ENCODE measurements at places on chromosomes 2 and 18.

GRCh38 chr2:84055816-84056215, 403.3 kb downstream of the SUCLG1 start:
- DNase-seq = no peak

DNA sequence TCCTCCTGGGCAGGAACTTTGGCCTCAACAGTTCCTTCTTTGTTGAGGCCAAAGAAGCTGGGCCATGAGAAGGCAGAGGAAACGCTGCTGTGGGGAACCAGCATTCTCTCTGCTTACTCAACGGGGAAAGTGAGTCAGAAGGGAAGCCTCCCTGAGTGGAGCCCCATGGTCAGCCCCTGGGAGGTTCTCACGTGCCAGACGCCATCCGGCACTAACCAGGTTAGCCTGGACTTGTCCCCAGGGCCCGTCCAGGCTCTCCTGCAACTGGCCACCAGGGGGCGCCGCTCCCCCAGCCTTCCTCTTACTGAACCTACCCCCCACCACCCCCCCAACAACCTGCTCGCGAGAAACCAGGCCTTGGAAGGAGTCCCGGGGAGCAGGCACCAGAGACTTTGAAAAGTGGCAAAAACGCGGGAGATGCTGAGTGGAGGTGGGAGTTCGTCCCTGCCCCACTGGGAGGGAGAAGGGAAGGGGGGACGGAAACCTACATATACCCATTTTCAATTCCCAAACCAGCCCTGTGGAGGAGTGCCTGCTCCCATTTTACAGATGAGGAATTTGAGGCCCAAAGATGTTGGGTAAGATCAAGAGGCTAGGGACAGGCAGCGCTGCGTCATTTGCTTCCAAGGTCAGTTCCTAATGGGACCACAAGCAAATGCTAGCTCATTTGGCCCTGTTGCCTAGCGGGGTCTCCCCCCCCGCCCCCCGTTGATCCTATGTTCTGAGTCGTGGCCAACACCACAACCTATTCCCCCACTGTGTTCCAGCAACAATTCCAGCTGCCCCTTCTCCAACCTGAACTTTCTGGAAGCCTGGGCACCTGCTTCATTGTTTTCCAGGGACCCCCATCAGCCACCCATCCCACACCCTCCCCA, 20.0 kb downstream of the TEX44 start:
- peak; percentile 94 for DNase-seq

GRCh38 chr2:111072220-111072871, 48.4 kb upstream of the BCL2L11 start:
- DNase-seq = no peak

GRCh38 chr2:207254591-207255464, 89.1 kb upstream of the KLF7 start:
- DNase-seq = no peak

DNA sequence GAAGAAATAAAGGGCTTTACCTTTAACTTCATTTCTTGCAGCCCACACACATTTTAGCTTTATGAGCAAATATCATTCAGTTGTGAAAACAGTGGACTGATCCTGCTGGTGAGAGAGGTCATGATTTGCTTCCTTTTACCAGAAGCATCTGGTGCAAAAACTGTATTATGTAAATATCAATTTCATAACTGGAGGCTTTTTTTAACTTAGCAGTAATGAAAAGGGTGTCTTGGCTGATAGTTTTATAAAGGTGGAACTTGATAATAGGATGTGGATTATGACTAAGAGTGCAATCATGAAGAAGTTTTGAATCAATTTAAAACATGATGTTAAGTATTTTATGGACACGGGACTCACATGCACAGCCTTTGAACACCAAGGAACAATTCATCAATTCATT, 304.4 kb downstream of the GULP1 start:
- DNase-seq = no peak

GRCh38 chr18:55085557-55086285, 126.5 kb upstream of the CCDC68 start:
- DNase-seq = no peak

DNA sequence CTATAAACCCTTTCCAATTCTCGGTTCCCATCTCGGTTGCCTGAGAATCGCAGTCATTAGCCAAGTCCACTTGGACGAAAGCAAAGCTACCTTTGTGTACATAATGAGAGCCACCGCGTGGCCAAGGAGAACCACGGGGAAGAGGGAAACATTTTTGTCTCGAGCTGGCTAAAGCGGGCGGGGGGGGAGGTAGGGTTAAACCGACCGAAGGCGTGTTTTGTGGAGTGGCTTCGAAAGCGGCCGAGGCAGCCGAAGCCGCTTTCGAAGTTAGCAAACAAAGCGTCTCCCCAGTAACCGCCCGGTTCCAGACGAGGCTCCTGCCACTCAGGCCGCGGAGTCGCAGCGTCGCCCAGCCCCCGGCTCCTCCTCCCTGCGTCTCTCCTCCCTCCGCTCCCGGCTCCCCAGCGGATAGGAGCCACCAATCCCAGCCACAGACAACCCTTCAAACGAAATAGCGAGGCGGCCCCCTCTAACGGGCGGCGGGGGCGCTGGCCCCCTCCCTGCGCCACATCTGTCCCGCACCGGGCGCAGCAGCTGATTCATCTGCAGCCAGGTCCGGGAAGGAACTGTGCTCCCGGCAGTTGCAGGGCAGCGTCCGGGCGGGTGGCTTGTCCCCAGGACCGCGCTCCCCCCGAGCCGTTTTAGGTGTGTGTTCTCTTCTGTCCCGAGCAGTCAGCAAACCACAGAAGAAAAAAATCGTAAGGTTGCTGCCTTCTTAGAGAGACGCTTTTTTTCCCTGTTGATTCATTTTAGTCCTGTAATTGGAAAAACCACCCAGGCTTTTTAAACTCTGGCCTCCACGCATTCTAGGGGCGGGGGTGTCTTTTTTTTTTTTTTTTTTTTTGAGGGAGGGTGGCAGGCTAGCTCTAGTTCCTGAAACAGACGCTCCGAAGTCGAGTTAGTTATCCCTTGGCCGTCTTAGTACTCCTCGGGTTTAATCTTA, 1.8 kb upstream of the TGIF1 start:
- peak; percentile 61 for DNase-seq

GRCh38 chr18:31301201-31301655, 16.7 kb upstream of the DSG1 start:
- DNase-seq = no peak
